AG09319 (cell line): ENCODE measurements at places on chromosomes 16 and 17.

- DNase-seq, result no peak
These were observed 34.0 kb downstream of the PGS1 start for GRCh38 chr17:78412403-78412802.

GRCh38 chr16:75292691-75293090, 41.3 kb upstream of the BCAR1 start:
- no peak for DNase-seq

DNA sequence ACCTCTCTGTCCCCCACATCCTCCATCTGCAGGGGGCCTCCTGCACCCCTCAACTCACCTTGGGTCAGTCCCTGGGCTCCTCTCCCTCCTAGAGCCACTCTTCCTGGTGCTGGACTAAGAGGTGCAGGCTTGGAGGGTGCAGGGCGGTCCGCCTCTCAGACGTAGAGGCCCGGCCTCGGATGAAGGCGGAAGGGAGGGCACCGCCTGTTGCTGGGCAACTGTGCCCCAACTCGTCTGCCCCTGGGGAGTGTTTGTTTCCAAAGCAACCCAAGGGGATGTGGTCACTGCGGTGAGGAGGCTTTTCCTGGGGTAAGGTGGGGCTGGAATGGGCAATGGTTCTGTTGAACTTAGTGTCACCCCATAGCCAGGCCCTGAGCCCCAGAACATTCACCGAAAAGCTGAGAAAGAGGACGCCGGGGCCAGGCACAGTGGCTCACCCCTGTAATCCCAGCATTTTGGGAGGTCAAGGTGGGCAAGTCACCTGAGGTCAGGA, at the start of gene C16orf54:
C16orf54 (minus strand) TSS at position 138 of the 493 bp plus-strand sequence. CDS start 1,039 bp downstream, outside the sequence.
- DNase-seq, result no peak

GRCh38 chr16:53093162-53093744, 38.5 kb downstream of the CHD9 start:
- no peak for DNase-seq

DNA sequence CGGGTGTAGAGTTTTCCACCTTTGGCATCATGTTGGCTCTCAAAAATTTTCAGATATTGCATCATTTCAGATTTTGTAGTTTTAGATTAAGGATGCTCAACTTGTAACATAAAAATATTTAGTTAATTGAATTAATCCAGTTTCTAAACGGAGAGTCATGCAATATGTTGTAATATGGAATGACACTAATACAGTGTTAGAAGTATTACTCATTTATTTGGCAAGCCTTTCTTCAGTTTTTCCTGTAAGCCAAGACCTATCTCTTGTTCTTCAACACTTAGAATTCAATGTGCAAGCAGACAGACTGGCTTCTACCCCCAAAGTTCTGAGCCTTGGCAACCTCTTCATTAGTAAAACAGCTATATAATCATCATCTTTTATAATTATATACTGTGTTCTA, 985.0 kb upstream of the GOT2 start:
- DNase-seq, result no peak
